ENCODE measurements at places on chromosomes 5 and 9.

- no peak for ATAC-seq
Observed at GRCh38 chr5:76622076-76622475, 1.1 kb downstream of the F2RL2 start.

DNA sequence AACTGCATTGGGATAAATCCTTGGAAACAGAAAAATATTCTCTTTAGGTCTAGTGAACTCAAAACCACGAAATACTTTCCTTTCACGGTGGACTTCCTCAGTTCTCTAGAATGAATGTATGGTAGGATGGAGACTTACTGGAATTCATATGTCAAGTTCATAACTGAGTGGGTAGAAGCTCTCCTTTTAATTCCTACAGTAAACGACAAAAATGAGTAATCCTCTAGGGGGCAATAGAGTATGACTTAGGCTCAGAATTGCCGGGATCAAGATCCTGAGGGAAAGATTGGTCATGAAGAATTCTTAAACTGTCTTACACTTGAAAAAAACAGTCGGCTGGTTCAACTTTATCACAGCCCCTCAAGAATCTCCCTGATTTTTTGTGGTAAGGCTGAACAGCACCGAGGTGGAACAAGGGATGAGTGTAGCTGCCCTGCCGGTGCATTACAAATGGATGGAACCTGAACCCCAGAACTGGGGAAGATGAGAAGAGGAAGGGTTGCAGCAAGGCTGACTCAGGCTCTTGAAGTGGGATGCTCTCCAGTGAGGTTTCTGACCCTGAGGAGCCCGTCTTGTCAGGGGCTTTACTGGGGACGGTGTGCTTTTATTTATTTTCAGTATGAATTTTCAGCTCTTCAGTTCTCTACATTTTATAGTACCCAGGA, 14.0 kb upstream of the LOX start:
- ATAC-seq, result no peak

- no peak for ATAC-seq
Observed at GRCh38 chr5:72392326-72392733, 72.2 kb downstream of the PTCD2 start.

- ATAC-seq, result no peak
Observed at GRCh38 chr5:150457121-150457520, 7.6 kb upstream of the RPS14 start.

DNA sequence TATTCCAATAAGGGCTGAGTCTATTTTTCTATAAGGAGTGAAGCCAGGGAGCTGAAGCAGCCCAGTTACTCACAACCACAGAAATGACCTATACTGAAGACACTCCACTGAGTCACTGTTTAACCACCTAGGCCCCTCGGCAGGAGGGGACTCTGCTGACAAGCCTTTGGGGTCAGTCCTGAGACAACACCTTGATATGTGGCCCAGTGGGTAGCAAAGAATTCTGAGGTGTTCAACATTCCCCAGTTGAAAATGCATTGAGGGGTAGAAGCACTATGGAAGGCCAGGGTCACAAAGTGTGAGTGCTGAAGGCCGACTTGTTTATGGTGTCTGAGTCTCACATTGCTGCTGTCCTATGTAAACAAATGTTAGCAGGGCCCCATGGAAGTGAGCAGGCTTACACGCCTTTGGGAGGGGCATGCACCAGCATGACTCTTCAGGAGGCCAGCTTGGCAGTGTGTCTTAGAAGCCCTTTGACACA, 112.6 kb upstream of the NFIL3 start:
- ATAC-seq, result no peak

Measured in stimulated activated memory B cell treated with anti-CD40 and anti-IgM and Interleukin-4, amounts not matched to agents 10 μg/mL and 1 μg/mL and 100 μg/mL, for 72 hours (primary cell).